ENCODE measurements at places on chromosomes 7 and 10.
A peak's percentile ranks its signal among the peaks of the same experiment; 100 is the strongest.

DNA sequence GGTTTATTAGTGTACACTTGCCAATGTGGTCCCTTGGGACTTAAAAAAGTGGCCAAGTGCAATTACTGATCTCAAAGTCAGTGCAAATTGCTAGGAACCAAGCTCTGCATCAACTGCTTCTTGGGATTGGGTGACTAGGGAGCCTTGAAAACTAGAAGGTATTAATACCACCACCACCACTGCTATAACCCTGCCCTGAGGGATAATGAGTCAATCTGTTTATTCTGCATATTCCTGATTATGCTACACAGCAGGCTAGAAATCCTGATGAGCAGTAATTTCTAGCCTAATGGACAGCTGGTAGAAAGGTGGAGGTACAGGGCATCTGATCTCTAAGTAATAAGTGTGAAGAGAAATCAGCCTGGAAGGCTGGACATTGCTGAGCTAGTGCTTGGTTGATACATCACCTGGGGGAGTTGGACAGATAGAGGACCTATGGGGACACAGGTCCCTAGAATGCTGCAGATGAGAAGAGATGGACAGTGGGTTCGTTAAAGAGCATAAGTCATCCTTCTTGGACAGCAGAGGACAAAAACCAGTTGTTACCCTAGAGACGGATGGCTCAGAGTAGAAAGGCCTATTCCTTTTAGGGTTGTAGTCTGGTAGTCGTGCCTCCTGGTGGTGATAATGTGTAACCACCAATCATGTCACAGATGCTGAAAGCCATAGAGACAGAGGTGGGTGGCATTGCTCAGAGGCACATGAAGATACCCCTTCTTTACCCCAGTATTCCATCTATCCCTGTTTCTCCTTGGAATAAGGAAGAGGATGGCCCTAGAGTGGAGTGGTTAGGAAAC, 554.8 kb downstream of the SORCS1 start:
- no peak for DNase-seq

DNA sequence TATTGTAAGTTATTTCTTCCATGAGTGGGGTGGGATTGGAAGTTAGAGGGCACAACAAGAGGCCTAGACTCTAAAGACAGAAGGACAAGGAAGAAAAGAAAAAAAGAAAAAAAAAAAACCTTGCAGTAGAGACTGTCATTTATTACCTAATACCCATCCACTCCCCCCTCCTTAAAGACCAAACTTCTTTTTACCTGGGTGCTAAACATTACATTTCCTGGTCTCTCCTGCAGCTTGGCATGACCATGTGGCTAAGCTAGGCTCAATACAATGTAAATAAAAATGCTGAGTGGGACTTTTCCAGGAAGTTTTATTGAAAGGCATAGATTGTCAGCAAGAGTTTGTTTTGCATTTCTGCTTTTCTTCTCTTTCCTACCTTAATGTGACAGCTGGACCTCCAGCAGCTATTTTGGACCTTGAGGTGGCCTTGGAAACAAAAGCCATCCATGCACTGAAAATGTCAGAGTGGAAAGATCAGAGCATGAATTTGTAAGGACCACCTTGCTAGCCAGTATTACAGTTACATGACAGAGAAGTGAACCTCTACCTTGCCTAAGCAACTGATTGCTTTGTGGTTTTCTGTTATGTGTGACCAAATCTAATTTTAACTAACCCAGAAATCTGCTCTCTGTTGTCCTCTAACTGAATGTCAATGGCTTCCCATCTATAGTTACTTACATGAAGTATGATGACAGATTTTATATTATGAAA, 81.3 kb upstream of the SFMBT2 start:
- DNase-seq, result no peak

- no peak for DNase-seq
These were observed 175.5 kb upstream of the FZD1 start for GRCh38 chr7:91088691-91089090.

DNA sequence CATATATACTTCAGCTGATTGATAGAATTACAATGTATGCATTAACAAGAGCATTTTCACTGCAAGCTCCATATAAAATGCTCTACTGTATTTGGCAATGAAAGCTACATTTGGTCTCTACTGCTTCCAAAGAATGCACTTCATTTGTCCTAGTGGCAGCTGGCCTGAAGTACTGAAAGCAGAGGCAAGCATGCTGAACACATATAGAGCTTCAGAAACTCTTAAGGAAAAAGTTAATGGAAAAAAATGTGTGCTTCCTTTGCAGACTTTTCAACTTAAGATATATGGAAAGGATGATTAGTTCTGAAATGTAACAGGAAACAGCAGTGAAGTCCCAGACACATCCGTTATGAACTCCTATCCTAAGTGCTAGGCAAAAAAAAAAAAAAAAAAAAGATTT, 537.1 kb upstream of the POM121L12 start:
- no peak for DNase-seq

DNA sequence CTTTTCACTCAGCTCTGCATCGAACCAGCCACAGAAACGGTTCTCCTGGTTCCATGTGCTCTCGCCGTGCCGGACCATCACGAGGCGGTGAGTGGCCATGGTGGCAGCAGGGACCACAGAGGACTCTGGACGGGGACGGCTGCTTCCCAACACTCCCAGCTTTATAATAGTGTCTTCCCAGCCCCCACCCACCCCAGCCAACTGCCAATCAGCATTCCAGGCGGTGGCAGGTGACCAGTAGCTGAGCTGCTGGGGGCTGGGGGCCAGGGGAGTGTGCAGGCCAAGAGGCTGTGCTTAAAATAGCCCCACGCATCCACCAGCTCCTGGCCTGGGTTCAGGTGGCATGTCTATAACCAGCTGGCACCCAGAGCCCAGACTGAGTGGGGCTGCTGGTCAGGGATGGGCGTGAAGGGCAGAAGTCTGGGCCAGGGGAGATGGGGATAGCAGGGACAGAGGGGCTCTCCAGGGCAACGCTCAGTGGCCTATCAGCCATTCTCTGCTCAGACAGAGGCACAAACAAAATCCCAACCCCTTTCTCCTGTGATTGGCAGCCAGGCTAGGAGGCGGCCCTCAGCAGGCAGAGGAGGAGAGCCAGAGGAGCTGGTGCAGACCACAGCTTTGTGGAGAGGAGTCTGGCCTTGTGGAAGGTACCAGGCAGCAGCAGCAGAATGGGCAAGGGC, at the start of gene PGAM2:
Gene PGAM2 (minus strand): TSS at position 137 of the 680 bp plus-strand sequence. CDS start 38 bp downstream, at position 99.
- DNase-seq, result no peak

GRCh38 chr7:146645383-146645976, 528.9 kb downstream of the CNTNAP2 start:
- DNase-seq, result no peak

- DNase-seq, result no peak
These were observed 29.1 kb downstream of the GARIN1A start for GRCh38 chr7:128701062-128701785.

DNA sequence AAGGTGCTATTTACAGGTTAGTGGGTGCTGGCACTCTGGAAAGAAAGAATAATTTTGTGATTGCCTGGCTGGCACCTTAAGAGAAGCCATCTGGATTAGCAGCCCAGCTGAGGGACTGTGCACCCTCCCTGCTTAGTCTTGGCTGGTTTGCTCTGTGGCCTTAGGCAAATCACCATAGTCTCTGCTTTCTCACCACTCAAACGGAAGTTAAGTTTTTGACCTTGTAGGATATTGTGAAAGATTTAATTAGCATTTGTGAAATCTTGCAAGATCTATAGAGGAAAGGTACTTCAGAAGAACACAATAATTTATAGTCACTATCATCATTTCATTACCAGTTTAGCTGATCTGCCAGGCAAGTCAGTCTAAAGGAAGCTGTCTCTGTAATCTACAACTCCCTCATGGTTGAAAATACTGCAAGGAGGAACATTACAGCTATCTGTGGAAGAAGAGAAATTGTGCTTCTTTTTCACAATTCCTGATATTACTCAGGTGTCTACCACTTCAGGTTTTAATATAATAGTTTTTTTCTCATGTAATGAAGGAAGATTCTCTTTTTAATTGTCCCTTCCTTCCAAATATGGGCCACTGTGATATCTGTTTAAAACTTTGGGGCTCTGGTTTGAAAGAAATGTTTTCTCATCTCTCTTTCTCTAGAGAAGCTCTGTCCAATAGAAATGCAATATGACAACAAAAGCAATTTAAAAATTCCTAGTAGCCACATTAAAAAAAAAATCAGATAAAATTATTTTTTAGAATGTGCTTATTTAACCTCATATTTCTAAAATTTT, 219.6 kb downstream of the PTEN start:
- DNase-seq, result peak; percentile 49

- no peak for DNase-seq
These were observed 79.2 kb downstream of the CCNY start for GRCh38 chr10:35415505-35415904.

DNA sequence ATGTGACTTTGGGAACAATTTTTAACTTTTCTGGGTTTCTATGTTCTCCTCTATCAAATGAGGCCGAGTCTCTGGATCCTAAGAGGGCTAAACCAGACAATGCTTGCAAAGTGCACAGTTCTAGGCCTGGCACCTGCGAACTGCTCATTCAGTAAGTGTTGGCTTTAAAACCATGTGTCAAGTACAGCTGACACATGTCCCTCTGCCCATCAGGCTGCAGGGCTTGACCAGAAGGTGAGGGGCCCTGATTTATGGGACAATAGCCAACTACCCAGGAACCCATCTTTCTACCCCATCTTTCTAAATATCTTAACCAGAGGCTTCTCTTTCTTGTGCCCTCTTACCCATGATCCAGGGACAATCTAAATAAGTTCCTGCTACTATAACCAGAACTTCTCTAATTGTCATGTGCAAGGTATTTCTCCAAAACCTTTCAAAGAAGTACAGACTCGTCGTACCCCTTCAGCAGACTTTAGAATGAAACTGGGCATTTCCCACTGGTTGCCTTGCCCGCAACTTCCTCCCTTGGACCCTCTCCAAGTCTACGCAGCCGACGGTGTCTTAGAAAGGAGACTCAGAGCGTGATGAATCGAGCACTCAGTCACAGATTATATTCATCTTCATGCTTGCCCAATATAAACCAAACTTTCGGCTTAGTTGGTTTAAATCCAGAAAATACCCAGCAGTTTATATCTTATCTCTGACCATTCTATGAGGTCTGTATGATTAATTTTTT, 69.8 kb upstream of the STEAP1B start:
- DNase-seq, result peak; percentile 98

DNA sequence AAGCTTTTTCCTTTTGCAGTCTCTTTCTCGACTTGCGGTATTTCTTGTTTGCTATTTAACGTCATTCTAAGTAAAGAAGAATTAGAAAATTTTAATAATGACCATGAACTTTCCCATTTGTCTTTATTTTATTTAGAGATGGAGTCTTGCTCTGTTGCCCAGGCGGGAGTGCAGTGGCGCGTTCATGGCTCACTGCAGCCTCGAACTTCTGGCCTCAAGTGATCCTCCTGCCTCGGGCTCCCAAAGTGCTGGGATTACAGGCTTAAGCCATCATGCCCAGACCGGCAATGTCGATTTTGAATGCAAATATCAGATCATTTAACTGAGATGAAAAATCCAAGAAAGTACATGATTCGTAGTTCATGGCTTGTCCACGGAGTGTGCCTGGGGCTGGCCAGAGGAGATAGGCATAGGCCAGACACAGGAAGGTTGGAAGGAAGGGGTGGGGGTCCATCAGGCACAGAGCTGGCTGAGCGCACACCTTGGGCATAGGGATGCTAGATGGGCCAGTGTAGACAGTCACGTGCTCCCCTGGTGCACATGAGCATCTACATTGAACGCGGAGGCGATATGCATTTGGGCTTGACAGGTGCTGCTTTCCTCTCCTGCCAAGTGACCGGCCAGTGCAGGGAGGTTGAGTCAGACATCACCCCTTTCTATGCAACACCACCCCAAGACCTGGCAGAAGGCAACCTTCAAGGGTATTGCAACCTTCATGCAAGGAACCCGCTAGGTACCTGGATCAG, 38.9 kb upstream of the DAGLB start:
- DNase-seq, result no peak

DNA sequence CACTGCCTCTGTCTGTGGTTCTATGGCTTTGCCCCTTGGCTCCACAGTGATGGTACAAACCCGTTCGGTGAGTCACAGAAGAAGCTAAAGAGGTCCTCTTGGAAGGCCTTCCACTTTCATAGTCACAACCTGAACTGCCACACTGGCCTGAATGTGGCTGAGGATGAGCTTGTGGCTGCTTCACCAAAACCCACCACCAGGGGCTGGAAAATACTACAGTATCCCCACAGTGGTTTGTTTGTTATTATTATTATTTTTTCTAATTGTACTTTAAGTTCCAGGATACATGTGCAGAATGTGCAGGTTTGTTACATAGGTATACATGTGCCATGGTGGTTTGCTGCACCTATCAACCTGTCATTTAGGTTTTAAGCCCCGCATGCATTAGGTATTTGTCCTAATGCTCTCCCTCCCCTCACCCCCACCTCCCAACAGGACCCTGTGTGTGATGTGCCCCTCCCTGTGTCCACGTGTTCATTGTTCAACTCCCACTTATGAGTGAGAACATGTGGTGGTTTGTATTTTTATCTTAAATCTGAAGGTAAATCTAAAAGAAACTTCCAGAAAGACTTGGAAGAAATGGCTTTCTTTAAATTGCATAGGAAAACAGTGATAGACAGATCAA, 160.8 kb upstream of the NPSR1 start:
- no peak for DNase-seq

DNA sequence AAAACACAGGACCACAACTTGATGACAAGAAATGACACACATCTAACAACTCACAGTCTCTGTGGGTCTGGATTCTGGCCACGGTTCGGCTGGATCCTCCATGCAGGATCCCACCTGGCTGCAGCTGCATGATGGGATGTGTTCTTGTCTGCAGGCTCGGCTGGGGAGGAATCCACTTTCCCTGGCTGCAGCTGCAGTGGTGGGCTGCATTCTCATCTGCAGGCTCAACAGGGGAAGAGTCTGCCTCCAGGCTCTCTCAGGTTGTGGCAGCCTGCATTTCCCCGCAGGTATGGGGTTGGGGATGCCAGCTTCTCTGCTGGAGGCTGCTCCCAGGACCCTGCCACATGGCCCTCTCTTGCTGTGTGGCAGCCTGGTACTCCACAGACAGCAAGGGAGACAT, 64.9 kb downstream of the MICALL2 start:
- DNase-seq, result no peak

- DNase-seq, result no peak
These were observed 51.6 kb downstream of the RNLS start for GRCh38 chr10:88531392-88532052.

- DNase-seq, result no peak
These were observed 52.0 kb downstream of the STK32C start for GRCh38 chr10:132255489-132256344.

DNA sequence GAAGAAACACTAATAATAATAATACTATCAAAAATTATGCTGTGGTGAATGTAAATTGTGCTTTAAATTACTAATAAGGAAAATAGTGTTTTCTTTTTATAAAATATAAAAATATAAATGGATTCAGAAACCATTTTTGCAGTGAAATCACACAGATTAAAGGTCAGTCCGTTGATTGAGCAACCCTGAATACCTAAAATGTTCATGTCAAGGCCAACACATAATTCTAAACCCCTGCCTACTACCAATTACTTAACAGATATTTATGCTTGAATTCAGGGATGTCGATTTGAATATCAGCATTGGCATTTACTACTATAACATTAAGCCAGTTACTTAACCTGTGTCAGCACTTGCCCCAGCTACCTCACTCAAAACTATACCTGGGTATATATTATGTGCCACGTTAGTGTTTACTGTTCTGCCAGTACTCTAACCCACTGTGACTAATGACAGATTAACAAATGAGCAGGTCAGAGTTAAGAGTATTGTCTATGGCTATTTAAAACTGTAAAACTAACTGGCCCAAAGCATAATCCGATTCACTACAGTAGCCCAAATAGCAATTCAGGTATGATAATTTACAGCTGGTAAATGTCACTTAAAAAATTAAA, 165.0 kb downstream of the KMT2E start:
- DNase-seq, result no peak

All from inflammatory macrophage treated with lipopolysaccharide for 4 hours (primary cell).